Activated naive CD8-positive, alpha-beta T cell treated with anti-CD3 and anti-CD28 coated beads, Interleukin-2, amount 10 ng/mL, durations not matched to agents 7 days and 5 days (primary cell): ENCODE measurements at places on chromosomes 3 and 15. TPM values are rescaled to one million over a fixed set of nuclear protein-coding genes. Genes with fewer than 3 reads are reported as not detected.

DNA sequence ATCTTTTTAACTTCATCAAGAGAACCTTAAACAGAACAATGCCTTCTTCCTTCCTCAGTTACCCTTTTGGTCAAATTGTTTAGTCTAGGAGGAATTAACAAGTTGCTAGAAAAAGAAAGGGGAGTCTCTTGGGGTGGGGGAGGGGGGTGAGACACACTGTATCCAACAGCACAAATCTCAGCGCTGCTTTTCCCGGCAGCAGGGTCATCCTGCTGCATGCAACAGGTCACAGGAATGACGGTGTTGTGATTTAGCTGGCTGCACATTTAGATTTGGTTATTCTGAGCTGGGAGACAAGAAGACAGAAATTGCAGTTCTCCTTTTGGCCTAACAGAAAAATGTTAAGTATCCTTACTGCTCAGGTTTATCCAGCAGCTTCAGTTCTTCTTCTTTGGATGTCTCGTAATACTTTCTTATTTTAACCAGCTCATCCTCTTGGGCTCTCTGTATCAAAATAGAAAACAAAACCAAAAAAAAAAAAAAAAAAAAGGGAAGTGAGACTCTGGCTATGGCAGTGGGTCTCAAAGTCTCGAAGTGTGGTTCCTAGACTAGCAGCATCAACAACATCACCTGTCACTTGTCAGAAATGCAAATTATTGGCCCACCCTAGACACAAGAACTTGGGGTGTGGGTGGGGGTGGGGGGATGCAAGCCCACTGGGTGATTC is 190.5 kb downstream of the GREM1 start:
- no peak for DNase-seq

- DNase-seq: no peak
These were observed 137.9 kb downstream of the TCF12 start for GRCh38 chr15:57056357-57056756.

- no peak for DNase-seq
These were observed 848 bp upstream of the GOLGA8B start for GRCh38 chr15:34584330-34584668.

HRG gene
- not detected for total RNA-seq

BBX gene
- 53.5 TPM for total RNA-seq
